ENCODE measurements at places on chromosomes 5 and 9.
A peak's percentile ranks its signal among the peaks of the same experiment; 100 is the strongest.

DNA sequence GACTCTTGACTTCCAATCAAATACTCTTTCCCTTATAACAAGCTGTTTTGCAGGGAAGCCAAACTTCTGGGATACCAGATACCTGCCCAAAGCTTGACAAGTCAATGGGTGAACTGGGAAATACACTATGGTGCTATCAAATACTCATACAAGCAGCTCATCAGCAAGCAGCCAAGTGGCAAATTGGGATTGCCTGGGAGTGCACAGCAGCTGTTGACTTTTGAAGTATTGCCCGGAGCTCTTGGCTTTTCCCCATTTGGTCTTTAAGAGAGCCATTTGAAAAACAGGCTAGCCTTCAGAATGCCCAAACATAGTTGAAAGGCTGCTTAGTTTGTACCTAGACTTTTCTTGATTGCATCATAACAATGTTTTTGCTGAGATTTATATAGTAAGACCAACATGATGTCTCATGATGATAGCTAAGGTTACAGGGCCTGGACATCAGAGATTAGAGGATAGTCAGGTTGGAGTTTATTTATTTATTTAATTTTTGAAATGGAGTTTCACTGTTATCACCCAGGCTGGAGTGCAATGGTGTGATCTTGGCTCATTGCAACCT, 210.1 kb upstream of the ZNF608 start:
- DNase-seq = no peak

DNA sequence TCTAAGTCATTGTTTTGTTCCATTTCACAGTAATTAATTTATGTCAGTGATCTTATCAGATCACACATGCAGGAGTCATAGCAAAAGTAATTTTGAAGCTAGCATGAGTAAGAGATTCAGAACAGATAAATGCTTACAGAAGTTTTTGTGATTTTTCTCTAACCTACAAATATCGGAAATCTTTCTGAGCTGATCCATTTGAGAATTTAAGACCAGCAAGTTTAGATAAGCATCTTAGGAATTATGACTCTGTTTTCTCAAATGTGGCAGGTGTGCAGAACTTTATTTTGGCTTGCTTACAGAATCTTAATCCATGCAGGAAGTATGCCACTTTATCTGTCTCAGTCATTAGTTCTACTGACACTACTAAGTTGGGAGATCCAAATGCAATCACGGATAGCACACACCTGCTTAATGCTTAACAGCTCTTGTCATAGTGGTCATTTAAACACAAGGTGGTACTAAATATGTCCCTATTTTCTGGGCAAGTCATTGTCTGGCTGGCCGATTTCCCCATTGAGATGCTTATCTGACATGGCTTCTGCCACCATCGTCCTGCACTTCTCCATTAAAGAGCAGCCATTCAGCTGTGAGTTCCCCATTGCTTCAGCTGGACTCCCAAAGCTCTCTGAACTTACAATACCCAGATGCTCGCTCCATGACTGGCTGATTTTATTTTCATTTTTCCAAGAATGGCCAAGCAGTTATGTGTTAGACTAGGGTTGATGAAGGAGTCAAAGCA, 305.4 kb upstream of the NUDT12 start:
- DNase-seq = no peak

- no peak for DNase-seq
Observed at GRCh38 chr5:5619546-5619945, 197.1 kb downstream of the ICE1 start.

DNA sequence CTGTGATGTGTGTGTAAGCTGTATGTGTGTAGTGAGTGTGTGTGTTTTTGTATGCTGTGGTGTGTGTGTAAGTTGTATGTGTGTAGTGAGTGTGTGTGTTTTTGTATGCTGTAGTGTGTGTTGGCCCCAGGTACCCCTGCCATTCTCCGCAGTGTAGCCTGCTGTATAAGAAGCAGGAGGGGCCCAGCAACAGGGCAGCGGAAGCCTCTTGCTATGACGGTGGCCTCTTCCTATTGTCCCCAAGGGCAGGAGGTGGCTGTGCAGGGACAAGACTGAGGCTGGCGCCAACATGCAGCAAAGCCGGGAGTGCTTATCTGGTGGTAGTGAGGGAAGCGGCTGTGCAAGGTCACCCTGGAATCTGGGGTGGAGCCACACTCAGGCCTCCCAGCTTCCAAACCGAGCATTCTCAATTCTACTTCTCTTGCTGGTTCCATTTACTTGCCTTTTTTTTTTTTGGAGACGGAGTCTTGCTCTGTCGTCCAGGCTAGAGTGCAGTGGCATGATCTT, 5.1 kb downstream of the SPAAR start:
- DNase-seq = no peak

DNA sequence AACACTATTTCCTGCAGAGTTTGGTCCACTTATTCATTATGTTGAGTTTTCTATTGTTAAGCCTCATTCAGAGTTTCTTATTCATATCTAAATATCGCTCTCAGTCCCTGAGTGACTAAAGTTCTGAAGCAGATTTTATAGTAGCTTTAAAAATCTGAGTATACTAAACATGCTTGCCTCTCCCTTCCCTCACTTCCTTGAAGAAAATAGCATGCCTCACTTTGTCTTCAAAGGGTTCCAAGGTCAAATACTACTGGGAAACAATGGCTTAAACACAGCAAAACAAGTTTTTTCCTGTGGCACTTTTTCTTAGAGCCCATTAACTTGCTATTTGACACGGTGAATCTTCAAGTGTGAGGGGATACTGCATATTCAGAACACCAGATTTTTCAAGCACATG, 41.1 kb upstream of the DAB2 start:
- no peak for DNase-seq

- peak; percentile 54 for DNase-seq
Observed at GRCh38 chr9:133137451-133138231, 16.6 kb upstream of the RALGDS start.

GRCh38 chr5:3391210-3391609, 204.4 kb upstream of the IRX1 start:
- DNase-seq = no peak

GRCh38 chr5:132258102-132259068, 889 bp downstream of the PDLIM4 start:
- no peak for DNase-seq

DNA sequence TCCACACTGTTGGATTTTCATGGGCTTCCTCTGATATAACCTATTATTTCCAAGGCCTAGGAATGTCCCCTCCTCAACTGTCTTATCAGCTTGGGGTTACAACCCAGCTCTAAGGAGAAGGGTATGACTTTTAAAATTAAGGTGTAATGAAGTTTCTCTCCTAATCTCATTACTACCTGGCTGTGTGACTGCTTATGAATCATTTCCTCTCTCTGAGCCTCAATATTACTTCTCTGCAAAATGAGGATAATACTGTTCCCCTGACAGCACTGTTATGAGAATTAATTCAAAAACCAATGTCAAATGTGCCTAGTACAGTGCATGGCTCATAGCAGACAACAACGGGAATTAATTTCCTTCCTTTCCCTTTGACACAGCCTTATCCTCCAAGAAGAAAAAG, 118.9 kb downstream of the NR6A1 start:
- no peak for DNase-seq

Data from activated T-helper 1 cell treated with anti-CD3 and anti-CD28 coated beads, Interleukin-12 subunit alpha, Interleukin-12 subunit beta, Interleukin-2, Interleukin-4 antibody, amounts not matched to agents 30 ng/mL and 10 ng/mL and 1 ng/mL, durations not matched to agents 14 hours and 24 hours and 36 hours (primary cell).